ENCODE measurements at places on chromosomes 13 and 19.

DNA sequence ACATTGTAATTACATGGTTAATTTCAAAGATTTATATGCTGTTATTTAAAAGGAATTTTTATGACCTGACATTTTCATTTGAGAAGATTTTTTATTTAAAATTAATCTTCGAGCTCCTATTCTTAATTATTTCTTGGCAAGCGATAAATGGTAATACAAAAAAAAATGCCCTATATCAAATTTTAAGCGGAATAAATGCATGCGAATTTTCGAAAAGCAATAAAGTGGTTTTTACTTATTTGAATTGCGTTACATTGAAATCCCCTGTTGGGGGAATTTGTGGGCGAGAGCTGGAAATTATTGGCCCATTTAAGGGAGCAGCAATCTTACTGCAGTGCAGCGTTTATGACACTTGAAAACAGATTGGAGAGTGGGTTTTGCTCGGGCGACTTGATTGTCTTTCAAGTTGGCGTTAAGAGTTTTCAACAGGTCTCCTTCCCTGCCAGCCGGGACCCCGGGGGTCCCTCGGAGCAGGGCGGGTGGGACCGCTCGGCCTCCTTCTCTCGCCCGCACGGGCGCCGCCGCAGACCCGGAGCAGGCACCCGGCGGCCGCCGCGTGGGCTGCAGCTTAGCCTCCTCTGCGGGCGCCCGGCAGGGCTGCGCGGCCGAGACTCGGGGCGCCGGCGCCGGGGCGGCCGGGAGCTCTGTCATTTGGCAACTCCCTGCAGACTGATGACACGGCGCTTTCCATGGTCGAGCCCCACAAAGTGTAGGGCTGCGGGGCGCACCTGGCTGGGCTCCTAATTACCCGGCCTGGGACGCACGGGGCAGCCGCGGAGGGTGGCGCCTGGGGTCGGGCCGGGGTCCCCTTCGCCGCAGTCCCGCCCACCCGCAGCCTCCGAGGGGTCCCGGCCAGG lies 255.1 kb upstream of the SOX21 start:
- no peak for DNase-seq

GRCh38 chr19:48868114-48868886 lies at the start of gene PLEKHA4:
Gene PLEKHA4, minus strand, starts transcription at chr19:48868617. Its CDS starts 997 bp downstream, at chr19:48867620.
- no peak for DNase-seq

DNA sequence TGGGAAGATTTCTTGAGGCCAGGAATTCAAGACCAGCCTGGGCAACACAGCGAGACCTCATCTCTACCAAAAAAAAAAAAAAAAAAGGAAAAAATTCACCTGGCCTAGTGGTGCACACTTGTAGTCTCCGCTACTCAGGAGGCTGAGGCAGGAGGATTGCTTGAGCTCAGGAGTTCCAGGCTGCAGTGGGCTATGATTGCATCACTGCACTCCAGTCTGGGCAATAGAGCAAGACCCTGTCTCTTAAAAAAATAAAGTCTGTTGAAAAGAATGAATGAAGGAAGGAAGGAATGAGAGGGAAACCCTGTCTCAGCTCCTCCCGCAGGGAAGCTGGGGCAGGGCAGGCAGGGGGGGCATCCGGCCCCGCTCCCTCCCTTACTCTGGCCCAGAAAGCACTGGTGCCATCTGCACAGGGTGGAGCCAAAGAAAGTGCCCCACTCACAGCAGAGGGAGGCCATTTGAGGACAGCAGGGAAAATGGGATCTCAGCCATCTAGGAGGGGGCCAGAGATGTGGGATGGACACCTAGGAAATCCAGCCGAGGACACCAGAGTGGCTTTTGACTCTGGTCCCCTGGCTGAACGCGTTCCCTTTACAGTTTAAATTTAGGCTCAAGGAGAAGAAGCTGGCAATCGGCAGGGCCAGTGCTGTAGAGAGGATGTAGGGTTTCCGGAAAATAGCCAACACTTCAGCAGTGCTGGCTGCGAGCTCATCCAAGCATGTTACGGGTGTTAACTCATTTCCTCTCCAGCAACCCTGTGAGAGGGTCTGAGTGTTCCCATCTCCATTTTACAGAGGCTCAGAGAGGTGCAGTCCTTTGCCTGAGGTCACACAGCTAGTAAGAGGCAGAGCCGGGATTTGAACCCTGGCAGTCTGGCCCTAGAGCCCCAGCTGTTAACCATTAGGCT lies 3.6 kb upstream of the HPN start:
- no peak for DNase-seq

DNA sequence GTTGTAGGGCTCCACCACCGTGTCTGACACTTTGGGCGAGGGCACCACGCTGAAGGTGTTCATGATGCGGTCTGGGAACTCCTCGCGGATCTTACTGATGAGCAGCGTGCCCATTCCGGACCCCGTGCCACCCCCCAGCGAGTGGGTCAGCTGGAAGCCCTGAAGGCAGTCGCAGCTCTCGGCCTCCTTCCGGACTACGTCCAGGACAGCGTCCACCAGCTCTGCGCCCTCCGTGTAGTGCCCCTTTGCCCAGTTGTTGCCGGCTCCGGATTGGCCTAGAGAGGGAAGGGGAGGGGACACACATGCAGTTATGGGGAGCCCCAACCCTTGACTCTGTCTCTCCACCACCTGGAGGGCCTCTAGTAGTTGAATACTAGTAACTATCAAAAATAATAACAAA lies 6.2 kb downstream of the TUBB4A start:
- DNase-seq: no peak

DNA sequence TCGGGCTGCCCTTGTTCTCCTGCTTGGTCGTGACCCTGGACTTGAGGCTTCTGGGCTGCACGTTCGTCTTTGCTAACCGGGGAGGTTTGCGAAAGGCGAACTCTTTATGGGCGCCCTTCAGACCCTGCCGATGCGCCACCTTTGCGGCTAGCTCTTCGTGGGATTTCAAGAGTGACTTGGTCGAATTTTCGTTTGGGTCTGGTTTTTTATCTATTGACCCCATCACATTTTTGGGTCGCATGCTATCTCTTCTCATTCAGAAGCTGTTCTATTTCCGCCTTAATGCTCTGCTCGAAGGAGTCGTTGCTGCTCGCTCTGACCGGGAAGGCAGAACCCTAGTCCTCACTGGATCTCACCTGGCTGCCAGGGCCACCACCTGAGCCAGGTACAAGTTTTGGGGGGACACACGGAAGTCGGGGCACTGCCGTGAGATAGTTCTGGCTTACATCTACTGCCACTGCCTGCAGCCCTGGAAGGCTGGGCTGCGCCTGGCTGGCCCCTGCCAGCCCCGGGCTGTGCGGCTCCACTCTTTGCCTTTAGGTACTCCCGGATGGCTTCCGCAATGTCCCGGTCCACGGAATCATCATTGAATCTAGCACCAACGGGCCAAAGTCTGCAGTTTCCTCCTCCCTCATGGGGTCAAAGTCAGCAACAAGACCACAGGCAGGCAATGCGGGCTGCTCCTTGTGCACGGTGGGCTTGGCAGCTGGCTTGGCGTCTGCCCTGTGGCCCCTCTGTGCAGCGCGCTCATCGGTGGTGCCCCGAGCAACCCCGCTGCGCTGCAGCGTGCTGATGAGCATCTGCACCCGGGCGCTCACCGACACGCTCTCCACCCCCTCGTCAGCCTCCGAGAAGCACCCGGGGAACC lies 16.2 kb downstream of the RB1 start:
- DNase-seq: no peak

GRCh38 chr13:84430446-84430845 lies 548.2 kb upstream of the SLITRK1 start:
- DNase-seq: no peak

DNA sequence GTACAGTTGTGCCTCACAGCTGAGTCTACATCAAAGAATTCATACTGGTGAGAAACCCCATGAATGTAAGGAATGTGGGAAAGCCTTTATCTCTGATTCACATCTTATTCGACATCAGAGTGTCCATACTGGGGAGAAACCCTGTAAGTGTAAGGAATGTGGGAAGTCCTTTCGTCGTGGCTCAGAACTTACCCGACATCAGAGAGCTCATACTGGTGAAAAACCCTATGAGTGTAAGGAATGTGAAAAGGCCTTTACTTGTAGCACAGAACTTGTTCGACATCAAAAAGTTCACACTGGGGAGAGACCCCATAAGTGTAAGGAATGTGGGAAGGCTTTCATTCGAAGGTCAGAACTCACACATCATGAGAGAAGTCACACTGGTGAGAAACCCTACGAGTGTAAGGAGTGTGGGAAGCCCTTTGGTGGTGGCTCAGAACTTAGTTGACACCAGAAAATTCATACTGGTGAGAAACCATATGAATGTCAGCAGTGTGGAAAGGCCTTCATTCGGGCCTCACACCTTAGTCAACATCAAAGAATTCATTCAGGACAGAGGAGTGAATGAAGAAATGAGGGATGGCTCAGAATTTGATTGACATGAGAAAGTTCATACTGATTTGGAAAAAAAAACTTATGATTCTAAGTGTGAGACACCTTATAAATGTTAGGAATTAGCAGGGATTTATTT lies 80.9 kb upstream of the ZNF420 start:
- no peak for DNase-seq

DNA sequence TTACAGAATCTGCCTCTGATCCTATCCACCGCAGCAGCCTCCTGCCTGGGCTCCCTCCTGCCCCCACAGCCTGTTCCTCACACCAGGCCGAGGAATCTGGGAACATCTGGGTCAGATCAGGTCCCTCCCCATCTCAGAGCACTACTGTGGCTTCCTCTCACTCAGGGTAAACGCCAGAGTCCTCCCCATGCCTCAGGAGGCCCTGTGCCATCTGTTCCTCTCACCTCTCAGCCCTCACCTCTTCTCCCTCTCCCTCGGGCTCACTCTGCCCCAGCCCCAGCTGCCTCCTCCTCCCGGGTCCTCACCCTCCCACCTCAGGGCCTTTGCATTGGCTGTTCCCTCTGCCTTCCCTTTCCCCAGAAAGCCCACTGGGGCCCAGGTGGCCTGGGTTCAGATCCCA lies 18.2 kb downstream of the FCGBP start:
- no peak for DNase-seq

GRCh38 chr13:111902726-111903125 lies 164.2 kb upstream of the SOX1 start:
- no peak for DNase-seq

- no peak for DNase-seq
Measured at GRCh38 chr13:28100150-28101121, at the start of gene FLT3. Gene FLT3, minus strand, starts transcription at chr13:28100576. Its CDS starts 66 bp downstream, at chr13:28100510.

GRCh38 chr13:50224534-50224933 lies 209.3 kb downstream of the KCNRG start:
- no peak for DNase-seq

- no peak for DNase-seq
Measured at GRCh38 chr19:49927526-49928264, 1.3 kb upstream of the ATF5 start.

- DNase-seq: no peak
Measured at GRCh38 chr13:37094840-37095239, 10.6 kb downstream of the CSNK1A1L start.

- DNase-seq: no peak
Measured at GRCh38 chr19:48963371-48964204, 1.5 kb upstream of the FTL start.

DNA sequence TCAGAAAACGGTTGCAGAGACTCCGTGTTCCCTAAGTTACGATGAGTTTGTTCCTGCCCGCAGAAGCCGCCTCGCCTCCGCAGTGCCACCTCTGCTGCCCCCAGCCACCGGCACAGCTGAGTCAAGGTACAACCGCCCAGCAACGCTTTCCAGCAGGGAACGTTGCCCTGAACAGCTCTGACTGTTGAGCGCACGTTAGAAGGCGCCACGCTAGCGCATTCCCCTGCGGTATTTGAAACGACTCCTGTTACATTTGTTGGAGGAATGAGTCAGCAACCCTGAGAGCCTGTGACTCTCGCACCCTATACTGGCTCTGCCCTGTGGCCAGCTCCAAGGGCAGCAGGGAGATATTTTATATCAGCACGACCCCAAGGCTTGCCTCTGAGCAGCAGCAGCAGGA lies 302.8 kb downstream of the TEX29 start:
- no peak for DNase-seq

DNA sequence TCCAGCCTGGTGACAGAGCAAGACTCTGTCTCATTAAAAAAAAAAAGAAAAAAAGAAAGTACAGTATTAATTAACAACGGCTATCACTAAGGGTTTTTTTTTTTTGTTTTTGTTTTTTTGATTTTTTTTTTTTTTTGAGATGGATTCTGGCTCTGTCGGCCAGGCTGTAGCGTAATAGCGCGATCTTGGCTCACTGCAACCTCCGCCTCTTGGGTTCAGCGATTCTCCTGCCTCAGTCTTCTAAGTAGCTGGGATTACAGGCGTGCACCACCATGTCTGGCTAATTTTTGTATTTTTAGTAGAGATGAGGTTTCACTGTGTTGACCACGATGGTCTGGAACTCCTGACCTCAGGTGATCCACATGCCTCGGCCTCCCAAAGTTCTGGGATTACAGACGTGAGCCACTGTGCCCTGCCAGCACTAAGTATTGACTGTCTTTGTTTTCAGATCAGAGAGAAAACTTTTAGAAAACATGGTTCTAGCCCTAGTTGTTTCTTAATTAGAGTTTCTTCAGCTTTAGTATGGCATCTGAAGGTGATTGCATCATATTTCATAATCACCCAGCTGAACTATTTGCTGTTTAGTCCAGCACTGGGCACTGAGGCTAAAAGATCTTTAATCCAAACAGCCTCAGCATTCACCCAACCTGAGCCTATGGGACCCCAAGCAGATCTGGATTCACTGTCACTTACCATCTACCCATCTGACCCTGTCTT lies 2.7 kb upstream of the GATAD2A start:
- DNase-seq: no peak

DNA sequence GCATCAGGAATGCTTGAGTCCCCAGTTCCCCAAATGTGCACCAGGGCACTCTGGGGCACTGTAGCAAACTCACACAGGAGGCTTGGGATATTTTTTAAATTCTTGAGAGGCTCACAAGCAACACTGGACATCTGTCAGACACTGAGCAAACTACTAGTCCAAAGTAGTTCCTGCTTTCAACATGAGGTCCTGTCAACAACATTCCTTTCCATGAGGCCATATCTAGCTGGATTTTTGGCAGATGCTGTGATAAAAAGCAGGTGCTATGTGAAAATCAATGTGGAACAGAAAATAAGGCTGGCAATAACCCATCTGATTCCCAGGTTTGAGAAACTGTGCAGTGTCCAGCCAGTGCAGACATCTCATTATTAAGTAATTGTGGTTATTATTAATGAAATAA lies 50.5 kb downstream of the STARD13 start:
- DNase-seq: no peak

GRCh38 chr19:43842007-43842406 lies 14.9 kb downstream of the ZNF283 start:
- DNase-seq: no peak

- DNase-seq: no peak
Measured at GRCh38 chr19:49567861-49568441, 12.4 kb downstream of the NOSIP start.

All from NCI-H1436 treated with DMSO at 0.1 percent for 48 hours (cell line).